ENCODE measurements at places on chromosomes 5 and 9.

- DNase-seq = no peak
These were observed 314.1 kb upstream of the KIF2A start for GRCh38 chr5:61991866-61992265.

GRCh38 chr5:108141676-108142075 is 240.2 kb downstream of the FBXL17 start:
- no peak for DNase-seq

GRCh38 chr9:757246-757881 is 84.1 kb upstream of the DMRT1 start:
- DNase-seq = no peak

- DNase-seq = no peak
These were observed 57.4 kb downstream of the SCAI start for GRCh38 chr9:125085703-125086477.

- no peak for DNase-seq
These were observed 379.8 kb downstream of the TRIM36 start for GRCh38 chr5:114789773-114790402.

DNA sequence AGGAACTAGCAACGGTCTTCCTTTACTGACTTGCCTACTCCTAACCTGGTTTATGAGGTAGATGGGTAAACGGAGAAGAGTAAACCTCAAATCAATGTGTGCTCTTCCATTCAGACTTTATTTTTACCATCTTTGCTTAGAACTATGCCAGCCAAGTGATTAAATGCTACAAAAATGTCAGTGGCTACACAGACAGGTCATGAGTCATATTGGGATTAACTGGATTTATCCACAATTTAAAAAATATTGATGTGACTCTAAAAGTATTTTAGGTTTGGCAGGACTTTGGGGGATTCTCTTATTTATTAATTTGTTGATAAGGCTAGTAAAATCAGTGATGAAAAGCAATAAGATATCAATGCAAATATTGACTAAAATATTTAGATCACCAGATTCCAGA is 275.0 kb downstream of the PLK2 start:
- no peak for DNase-seq

GRCh38 chr5:8919096-8919495 is 626.8 kb downstream of the SEMA5A start:
- DNase-seq = no peak

DNA sequence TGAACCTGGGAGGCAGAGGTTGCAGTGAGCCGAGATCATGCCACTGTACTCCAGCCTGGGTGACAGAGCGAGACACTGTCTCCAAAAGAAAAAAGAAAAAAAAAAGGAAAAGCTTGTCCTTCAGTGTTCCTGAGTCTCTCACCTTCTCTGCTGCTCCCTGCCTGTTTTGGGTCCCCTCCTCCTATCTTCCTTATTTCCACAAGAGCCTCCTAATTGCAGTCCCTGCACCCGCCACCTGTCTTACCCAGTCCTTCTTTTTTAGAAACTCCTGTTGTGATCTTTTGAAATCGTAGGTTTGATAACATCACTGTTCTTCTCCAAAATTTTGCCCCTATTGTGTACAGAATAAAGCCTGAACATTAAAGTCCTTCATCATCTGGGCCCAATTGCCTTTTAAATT is 234.9 kb downstream of the SH3GL2 start:
- no peak for DNase-seq

DNA sequence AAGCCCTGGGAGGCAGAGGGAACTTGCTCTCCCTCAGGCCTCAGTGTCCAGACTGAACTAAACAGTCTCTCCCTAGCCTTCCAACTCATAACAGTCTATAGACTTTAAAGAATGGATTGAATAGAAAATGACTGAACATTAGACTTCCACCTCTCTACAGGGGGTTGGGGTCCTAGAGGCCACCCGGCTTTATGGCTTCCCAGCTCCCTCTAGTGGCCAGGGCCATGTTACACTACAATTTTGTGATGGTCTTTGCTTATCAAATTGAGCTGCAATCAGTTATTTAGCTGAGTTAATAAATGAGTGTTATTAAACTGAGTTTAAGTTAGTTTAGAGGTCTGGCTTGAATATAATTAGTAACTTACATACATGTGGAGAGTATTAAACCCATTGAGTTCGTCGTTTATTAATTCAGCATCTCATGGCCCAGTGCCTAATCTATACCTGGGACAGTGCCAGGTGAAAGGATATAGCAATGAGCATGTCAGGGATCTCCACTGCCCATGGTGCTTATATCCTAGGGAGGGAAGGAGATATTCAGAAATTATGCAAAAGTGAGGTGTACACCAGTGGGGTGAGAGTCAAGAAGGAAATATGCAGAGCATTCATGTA is 105.2 kb downstream of the SH3TC2 start:
- peak; percentile 12 for DNase-seq

All from stimulated activated CD8-positive, alpha-beta memory T cell treated with anti-CD3 and anti-CD28 coated beads, Interleukin-15, amount 100 ng/mL, for 48 hours (primary cell).